ENCODE measurements at places on chromosomes 5 and 9. TPM values are rescaled to one million over a fixed set of nuclear protein-coding genes. Genes with fewer than 3 reads are reported as not detected.

FRRS1L gene
- polyA plus RNA-seq, result not detected

DNAJA1 gene
- polyA plus RNA-seq, result 135 TPM

TMC1 gene
- not detected for polyA plus RNA-seq

NACC2 gene
- 14.0 TPM for polyA plus RNA-seq

TEX10 gene
- 9.8 TPM for polyA plus RNA-seq

GRCh38 chr5:122346897-122347581 is 35.0 kb downstream of the SNCAIP start:
- H3K4me1 ChIP-seq, result no peaks in the 10 kb centered on the region
- H3K4me3 ChIP-seq, result no peak overlapping the region
- no peak for DNase-seq
- H3K27ac ChIP-seq, result no peak overlapping the region

DNA sequence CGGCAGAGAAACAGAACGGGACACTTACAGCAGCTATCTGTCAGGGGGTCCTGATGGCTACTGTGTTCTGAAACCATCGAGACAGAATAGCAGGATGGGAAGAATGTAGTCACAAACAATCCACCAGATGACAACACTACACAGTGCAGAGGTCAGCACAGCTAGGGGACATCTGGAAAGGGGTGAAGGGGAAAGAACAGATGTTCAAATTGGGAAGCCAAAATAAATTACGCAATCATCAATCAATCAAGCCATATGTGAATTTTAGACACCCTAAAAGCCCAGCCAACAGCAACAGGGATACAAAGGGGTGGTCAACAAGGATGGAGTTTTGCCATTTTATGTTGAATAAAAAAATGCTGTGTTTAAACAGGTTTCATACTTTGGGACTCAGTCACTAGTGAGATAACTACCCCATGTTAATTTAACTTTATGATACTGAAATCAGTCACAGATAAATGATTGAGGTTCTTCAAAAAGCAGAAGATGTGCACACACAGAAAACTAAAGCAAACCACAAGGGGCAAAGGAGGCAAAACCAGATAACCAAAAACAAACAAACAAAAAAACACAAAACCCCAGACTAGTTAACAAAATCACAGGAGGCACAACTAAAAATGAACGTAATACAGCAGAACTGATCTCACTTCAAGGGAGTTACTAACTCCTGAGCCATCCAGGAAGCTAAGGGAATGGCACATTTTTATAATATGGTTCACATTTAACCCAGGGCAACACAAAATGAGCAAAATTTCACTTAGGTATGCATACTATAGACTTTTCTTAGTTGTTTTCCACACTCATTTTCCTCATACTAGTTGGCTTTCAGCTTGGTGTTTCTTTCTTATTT is 65.9 kb downstream of the HABP4 start:
- DNase-seq, result no peak
- no peaks in the 10 kb centered on the region for H3K4me1 ChIP-seq
- no peak overlapping the region for H3K4me3 ChIP-seq
- no peaks in the 10 kb centered on the region for H3K27me3 ChIP-seq

- no peaks in the 10 kb centered on the region for H3K27me3 ChIP-seq
- no peak overlapping the region for H3K27ac ChIP-seq
- no peaks in the 10 kb centered on the region for H3K36me3 ChIP-seq
- H3K4me3 ChIP-seq, result no peak overlapping the region
- no peaks in the 10 kb centered on the region for H3K4me1 ChIP-seq
Measured at GRCh38 chr9:115379719-115380118, 261.8 kb upstream of the TNC start.

DNA sequence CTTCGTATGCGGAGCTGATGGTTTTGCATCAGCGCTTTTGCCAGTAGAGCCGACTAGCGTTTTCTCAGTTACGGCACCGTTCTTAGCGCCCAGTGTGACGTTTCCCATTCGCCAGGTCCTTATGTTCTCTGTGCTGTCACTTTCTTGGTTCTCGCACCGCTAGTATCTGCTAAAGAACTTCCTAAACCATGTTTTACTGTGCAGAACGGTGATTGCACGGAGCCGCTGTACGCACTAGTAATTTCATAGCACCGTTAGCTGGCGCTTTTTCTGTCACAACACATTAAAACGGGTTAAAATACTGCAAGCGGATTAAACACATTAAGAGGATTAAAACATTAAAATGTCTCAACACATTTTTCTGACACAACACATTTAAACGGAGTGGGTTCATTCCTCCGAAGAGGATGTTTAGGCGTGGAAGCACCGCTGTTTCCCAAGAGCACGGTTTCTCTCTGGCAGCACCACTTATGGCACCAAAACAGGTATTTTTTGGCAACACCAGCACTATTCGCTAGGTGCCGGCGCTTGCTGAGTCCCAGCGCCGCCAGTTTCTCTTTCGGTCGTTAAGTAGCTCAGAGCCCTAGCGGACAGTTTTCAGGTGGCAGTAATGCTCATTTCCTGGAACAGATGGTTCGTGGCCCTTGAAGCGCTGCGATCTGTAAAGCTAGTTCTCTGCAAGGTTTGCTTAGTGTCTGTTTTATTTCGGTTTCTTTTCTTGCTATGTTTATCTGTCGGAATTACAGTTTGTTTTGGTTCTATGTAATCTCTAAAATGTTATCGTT is 20.3 kb downstream of the ANXA2R start:
- peak overlapping the region; percentile 78 for H3K4me3 ChIP-seq
- H3K27me3 ChIP-seq, result peaks cover 9% of the 10 kb centered on the region
- peak; percentile 78 for DNase-seq
- no peaks in the 10 kb centered on the region for H3K36me3 ChIP-seq

- no peaks in the 10 kb centered on the region for H3K36me3 ChIP-seq
- no peaks in the 10 kb centered on the region for H3K4me1 ChIP-seq
- no peak for DNase-seq
- H3K27ac ChIP-seq, result no peak overlapping the region
Measured at GRCh38 chr5:168965638-168966037, 335.3 kb downstream of the SLIT3 start.

GRCh38 chr5:95900383-95900958 is 61.2 kb downstream of the ELL2 start:
- H3K4me3 ChIP-seq, result no peak overlapping the region
- peaks cover 9% of the 10 kb centered on the region for H3K36me3 ChIP-seq
- DNase-seq, result no peak
- no peaks in the 10 kb centered on the region for H3K27me3 ChIP-seq
- peak overlapping the region; percentile 3 for H3K27ac ChIP-seq

- H3K4me1 ChIP-seq, result peaks cover 3% of the 10 kb centered on the region
- peak; percentile 55 for DNase-seq
- no peak within 1 kb of the TSS for H3K27ac ChIP-seq
Measured at GRCh38 chr9:90642570-90643539, at the start of gene DIRAS2. TSS of gene DIRAS2 (minus strand) at chr9:90642824. CDS start at chr9:90613827, 28,997 bp downstream.

- H3K27ac ChIP-seq, result no peak overlapping the region
- H3K36me3 ChIP-seq, result no peaks in the 10 kb centered on the region
- no peak overlapping the region for H3K4me3 ChIP-seq
- peaks cover 4% of the 10 kb centered on the region for H3K27me3 ChIP-seq
- no peaks in the 10 kb centered on the region for H3K4me1 ChIP-seq
Measured at GRCh38 chr5:3220638-3221288, 374.9 kb upstream of the IRX1 start.

DNA sequence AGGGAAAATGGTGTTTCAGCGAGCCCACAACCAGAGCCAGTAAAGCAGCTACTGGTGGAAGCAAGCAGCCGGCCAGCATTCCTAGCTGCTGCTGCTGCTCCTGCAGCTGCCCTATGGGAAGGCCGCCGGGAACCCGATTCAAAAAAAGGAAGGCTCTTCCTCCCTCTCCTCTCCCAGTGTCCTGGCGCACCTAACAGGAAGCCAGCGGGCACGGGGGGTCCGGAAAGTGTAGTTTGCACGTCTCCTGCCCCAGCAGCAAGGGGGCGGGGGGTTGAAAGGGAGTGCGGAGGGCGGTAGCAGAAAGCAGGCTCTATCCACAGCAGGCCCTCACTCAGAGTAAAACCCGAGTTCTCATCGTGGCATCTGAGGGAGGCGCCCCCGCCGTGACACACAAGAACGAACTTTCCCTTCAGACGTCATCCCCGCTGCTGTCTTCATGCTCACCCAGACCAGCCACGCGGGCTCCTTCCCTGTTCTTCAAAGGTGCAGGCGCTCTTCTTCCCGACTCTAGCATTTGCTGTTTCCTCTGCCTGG is 16.5 kb downstream of the GRXCR2 start:
- DNase-seq, result peak; percentile 64
- no peaks in the 10 kb centered on the region for H3K36me3 ChIP-seq
- H3K27ac ChIP-seq, result peak overlapping the region; percentile 12
- H3K4me1 ChIP-seq, result peaks cover 11% of the 10 kb centered on the region

DNA sequence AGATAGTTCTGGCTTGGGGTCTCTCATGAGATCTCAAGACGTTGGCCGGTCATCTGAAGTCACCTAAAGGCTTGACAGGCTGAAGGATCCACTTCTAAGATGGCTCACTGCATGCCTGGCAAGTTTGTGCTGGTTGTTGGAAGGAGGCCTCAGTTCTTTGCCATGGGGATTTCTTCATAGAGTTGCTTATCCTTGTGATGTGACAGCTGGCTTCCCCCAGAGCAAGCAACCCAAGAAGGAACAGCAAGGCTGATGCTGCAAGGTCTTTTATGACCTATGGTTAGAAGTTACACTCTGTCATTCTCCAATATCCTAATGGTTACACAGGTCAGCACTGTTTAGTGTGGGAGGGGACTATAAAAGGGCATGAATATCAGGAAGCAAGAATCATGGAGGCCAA is 20.7 kb upstream of the GRPEL2 start:
- no peaks in the 10 kb centered on the region for H3K27me3 ChIP-seq
- no peak overlapping the region for H3K4me3 ChIP-seq
- H3K27ac ChIP-seq, result peak overlapping the region; percentile 51
- peaks cover 21% of the 10 kb centered on the region for H3K4me1 ChIP-seq
- H3K36me3 ChIP-seq, result peaks cover 85% of the 10 kb centered on the region

All from psoas muscle (tissue), 8 donors.